SK-N-SH (cell line): ENCODE measurements at places on chromosomes 2 and 18. TPM values are rescaled to one million over a fixed set of nuclear protein-coding genes. Genes with fewer than 3 reads are reported as not detected.

DNA sequence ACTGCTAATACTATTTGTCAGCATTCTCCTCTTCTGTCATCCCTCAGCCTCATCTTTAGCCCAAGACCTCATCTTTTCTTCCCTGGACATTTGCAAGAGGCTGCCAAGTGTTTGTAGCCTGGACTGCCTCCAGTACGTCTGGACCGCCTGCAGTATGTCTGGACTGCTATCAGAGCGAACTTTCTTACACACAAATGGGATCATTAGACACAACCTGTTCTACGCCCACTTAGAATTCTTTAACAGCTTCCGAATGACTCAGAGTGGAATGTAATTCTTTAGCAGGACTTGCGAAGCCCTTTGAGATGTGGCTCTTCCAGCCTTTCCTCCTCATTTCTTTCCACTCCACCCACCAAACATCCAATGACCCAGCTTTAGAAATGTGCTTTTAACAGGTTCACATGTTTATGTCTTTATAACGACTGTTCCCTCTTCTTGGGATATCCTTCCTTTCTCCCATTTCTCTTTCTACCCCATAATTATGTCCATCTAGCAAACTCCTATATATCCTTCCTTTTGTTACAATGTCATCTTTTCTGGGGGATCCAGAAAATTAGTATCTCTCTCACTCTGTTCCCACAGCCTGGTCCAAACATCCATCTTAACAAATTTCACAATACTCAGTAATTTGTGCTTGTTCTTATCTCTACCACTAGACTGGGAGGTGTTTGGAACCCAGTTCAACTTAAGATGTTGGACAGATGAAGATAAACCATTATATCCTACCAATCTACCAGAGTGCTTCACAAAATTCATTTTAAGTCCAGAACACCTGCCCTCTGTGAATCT lies 171.3 kb upstream of the PGAP1 start:
- no peaks in the 10 kb centered on the region; the same call in 1 of the 2 replicates for H3K36me3 ChIP-seq
- H3K27ac ChIP-seq = peak overlapping the region; percentile 93
- no peak for DNase-seq
- H3K27me3 ChIP-seq = no peaks in the 10 kb centered on the region
- H3K4me3 ChIP-seq = no peak overlapping the region
- peaks cover 57% of the 10 kb centered on the region for H3K4me1 ChIP-seq

DNA sequence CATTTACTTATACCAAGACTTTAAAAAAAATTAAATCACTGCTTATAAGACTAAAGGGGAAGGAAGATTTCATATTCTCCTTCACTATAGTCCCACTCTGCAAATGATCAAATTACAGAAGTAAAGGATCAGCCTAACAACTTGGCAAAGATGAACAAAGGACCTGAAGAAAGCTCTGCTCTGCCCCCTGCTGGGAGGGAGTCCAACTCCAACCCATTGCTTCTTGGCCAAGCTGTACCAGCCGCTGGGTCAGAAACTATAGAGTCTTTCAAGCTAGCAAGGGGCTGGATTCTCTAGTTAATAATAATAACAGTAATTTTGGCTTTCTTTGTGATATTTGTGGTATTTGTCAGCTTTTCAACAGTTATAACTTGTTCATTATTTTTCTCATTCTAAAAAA lies 927.0 kb upstream of the CRIM1 start:
- H3K4me1 ChIP-seq = no peaks in the 10 kb centered on the region
- no peaks in the 10 kb centered on the region for H3K36me3 ChIP-seq
- peak; percentile 19 for DNase-seq

- peaks cover 15% of the 10 kb centered on the region for H3K27me3 ChIP-seq
- H3K4me3 ChIP-seq = no peak overlapping the region
- no peak for DNase-seq
- H3K4me1 ChIP-seq = peaks cover 32% of the 10 kb centered on the region; the same call in 1 of the 2 replicates
- no peak overlapping the region for H3K27ac ChIP-seq
- no peaks in the 10 kb centered on the region for H3K36me3 ChIP-seq
Observed at GRCh38 chr2:1862608-1863280, 118.4 kb upstream of the PXDN start.

DNA sequence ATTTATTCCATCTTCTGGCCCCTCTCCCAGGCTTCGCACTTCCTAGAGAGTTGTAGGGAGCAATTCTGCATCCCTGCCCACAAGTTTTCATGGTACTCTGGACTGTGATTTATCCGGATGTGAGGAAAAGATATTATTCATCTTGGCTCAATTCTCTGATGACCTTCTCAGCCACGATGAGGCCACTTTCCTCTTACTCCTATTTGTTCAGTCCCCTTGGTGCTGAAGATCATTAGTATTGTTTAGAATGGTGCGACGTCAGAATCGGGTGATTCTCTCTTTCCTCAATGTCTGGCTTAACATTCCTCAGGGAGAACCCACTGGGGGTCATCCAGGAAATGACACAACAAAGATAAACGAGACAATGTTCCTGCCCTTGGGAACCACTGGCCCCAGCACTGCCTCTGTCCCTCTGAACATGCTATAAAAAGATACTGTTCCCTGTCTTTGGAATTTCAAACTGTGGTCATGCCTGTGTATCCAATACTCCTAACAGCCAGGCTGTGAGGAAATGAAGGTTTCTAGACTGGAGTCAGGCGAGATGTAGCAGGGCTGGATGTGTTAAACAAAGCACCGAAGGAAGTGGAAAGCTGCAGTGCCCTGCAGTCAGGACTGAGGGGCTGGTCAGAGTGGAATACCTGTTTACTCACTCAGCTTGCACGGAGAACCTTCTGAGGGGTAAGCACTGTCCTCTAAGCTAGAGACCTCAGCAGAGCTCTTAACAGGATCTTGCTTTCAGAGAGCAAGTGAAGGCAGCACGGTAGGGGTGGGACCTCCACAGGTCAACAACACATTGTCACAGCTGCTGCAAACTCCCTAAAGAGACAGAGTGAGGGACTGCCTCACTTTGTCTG lies 12.9 kb upstream of the GLI2 start:
- peak overlapping the region; percentile 3; the same call in 1 of the 2 replicates for H3K4me3 ChIP-seq

DNA sequence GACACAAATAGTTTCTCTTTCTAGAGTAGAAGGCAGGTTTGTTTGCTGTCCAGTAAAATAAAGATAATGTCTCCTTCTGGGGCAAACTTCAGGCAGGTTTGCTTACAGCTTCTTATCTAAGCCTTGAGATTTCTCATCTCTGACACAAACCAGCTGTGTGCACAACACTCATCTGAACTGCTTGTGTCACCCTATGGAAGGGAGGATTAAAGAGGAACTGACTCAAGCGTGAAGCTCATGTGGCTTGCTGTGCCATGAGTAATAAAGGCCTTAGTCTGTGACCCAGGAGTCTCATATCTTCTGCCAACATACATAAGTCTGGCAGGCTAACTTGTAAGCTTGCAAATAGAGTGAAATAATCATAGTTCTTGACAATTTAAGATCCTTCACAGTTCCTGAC lies 24.2 kb upstream of the CPO start:
- no peak for DNase-seq
- no peaks in the 10 kb centered on the region for H3K36me3 ChIP-seq
- no peaks in the 10 kb centered on the region for H3K27me3 ChIP-seq
- H3K4me1 ChIP-seq = no peaks in the 10 kb centered on the region

LYPD6 gene
- 8.1 and 11.0 TPM in 2 replicates for polyA plus RNA-seq
